CD4-positive, alpha-beta T cell (primary cell): ENCODE measurements at places on chromosomes 6 and 20.

DNA sequence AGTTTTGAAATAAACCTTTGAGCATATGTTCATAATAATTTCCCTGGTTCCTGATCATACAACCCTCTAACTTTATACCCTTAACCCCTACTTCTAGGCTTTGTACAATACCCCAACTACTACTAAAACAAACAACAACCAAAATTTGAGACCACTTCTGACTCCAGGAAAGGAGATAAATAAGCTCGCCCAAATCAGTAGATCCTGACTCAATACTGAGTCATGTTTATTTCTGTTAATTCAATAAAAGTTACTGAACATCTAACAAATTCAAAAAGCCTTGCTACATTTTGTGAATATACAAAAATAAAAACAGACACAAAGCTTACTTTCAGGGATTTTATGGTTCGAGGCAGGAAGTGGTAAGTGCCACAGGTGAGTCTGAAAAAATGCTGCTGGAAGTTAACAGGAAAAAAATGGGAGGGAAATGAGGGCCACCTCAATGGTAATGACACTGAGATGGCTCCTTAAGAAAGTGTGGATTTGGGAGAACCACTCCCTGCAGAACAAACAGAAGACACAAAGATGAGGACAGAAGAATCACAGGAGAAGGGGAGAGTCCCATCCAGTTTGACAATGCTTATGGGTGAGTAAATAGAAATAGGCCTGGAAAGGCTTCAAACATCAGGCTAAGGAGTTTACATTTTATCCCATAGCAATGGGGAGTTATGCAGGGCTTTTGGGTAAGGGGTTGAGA lies 63.4 kb downstream of the DST start:
- DNase-seq = no peak

DNA sequence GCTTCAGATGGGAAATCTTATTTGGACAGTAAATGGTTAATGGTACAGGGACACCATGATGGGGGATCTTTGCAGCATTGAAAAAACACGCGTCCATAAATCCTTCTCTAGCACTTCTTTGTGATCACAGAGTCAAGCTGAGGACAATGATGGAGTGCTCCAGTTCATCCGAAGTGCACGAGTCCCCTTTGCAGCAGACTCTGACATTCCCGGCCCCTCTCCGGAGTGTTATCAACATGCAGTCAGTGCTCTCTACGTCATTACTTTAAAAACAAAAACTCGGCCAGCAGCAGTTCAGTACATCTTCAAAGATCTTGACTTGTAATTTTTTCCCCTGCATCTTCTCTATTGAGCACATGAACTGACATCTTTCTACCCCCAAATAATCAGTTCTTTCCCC lies 185.5 kb upstream of the AKAP12 start:
- DNase-seq = no peak

- no peak for DNase-seq
Measured at GRCh38 chr6:110408901-110409300, 6.5 kb downstream of the DDO start.

GRCh38 chr6:88983532-88983931 lies 20.1 kb upstream of the RNGTT start:
- no peak for DNase-seq

- no peak for DNase-seq
Measured at GRCh38 chr6:38234141-38234540, 405.6 kb downstream of the BTBD9 start.

- no peak for DNase-seq
Measured at GRCh38 chr6:170050591-170051041, 240.3 kb downstream of the DLL1 start.

GRCh38 chr6:3765415-3765814 lies 13.9 kb upstream of the PXDC1 start:
- DNase-seq = no peak

DNA sequence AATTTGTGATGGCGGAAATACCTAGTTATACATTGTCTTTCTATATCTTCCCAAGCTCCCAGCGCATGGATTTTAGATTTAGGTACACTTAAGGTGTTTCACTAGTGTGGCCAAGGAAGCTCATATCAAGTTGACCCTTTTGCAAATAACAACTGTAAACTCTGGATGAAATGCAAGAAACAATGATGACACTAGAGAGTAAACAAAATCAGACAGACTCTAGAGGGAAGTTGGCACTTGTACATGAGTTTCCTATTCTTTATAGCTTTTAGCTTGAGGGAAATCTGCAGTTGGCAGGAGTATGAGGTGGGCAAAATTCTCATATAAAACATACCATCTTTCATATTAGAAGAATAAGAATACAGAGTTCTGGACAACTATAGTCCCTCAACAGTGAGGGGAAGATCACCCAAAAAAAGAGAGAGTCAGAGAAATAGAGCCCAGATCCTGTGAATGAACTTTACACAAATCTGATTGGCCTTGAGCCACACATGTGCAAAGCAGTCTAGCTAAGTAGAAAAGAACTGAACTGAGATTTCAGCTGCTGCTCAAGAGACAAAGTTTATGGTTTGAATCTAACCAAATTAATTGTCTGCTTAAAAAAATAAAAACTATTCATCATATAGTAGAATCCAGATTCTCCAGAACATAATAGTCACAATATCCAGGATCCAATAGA lies 26.1 kb downstream of the TXLNB start:
- DNase-seq = no peak

DNA sequence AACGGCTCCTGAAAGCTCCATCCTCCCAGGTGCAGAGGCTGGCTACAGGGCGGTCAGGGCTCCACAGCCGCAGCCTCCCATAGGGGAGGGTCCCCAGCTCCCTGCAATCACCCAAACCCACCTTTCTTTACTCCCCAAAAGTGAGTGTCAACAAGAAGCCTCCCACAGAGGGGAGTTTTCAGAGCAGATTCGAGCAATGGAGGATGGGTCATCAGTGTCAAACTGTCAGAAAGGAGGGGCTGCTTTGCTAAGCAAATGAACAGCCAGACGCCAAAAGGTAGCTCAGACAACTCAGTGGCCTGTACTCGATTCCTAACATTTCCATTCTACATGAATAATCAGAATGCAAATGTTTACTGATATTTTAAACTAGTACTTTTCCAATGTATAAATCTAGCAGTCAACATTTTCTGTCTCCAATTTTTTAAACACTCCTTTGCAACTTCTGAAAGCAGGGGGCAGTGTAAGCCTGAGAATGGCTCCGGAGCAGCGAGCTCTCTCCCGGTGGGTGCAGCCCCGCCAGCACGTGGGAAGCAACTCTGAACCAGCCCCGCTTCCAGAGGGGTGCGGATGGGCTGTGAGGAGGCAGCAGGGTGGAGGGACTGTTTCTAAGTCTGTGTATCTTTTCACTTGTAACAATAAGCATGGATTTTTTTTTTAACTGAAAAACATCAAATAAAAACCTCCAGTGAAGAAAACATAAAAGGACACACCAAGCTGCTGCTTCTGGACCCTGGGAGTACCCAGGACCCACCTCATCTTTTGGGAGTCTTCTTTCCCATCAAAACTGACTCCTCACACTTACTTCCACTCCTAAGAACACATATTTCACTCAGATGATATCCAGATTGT lies 54.9 kb downstream of the TAF4 start:
- peak; percentile 58 for DNase-seq

- no peak for DNase-seq
Measured at GRCh38 chr6:150606168-150606591, 6.5 kb downstream of the PLEKHG1 start.

GRCh38 chr6:153564803-153565202 lies 433.7 kb upstream of the RGS17 start:
- DNase-seq = no peak

- DNase-seq = no peak
Measured at GRCh38 chr6:119022796-119023195, 55.7 kb downstream of the FAM184A start.

DNA sequence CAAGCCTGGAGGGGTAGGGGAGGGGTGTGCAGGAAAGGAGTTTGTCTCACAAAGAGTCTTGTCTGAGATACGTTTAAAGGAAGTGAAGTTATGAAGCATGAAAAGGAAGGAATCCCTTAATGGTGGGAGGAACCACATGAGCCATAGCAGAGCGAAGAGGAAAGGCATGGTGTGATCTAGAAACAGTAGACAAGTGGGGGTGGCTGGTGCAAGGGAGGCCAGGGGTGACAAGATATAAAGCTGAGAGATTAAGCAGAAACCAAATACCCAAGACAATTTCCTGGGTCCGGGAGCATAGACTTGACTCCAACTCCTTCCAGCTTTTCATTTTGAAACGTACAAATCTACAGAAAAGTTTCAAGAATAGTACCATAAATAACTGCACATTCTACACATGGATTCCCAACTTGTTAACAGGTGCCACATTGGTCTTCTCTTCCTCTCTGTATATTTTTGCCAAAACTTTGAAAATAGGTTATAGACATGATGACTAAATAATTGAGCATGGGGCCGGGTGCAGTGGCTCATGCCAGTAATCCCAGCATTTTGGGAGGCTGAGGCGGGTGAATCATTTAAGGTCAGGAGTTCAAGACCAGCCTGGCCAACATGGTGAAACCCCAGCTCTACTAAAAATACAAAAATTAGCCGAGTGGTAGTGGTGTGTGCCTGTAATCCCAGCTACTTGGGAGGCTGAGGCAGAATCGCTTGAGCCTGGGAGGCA lies 211.6 kb downstream of the SLC24A3 start:
- no peak for DNase-seq

DNA sequence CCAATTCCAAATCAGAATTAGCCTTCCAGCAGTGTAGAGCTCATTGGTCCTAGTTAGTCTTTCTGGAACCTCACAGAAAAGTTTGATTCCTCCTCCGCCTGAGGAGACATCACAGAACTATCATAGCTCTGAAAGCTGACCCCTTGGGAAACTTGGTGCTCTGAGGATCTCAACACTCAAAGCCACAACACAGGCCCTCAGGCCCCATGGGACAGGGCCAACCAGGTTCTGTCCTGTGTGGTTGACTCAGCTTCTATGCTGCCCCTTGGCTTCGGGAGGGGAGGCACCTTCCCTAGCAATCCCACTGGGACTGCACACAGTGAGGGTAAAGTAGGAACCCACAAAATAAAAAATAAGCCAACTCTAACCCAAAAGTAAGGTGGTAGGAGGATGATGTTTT lies 237.5 kb upstream of the ECI2 start:
- DNase-seq = no peak

DNA sequence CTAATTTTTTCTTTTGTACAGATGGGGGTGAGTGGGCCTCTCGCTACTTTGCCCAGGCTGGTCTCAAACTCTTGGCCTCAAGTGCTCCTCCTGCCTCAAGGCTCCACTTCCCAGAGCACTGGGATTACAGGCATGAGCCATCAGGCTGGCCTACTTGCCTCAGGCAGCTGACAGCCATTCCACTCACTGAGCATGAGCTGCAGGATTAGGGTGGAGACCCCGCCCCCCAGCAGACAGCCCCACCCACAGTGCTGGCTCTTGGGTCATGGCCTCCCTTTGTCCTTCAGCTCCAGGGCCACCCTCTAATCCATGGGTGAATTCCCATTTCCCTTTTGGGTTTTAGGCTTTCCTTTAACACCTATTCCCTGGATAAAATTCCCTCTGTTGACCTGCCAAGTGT lies 82.1 kb downstream of the BFSP1 start:
- DNase-seq = no peak

DNA sequence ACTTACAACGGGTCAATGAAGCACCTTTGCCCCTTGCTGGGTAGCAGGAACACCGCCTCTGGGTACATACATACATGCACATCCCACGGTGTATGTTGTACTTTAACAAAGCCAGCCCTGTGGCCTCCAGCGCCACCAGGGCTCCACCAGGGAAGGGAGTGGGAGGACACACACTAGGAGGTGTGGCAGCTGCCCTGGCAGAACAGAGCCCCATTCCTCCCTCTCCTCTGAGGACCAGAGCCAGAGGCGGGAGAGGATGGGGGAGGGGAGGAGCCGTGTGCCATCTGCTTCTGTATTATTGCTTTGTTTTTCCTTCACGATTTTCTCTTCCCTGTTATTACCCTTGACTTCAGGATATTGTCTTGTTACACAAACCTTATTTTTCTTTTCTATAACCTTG lies 105.8 kb upstream of the TRAF3IP2 start:
- DNase-seq = no peak

- DNase-seq = no peak
Measured at GRCh38 chr6:142879527-142879926, 65.4 kb downstream of the HIVEP2 start.

- DNase-seq = no peak
Measured at GRCh38 chr6:82268301-82268846, 20.8 kb upstream of the IBTK start.

- no peak for DNase-seq
Measured at GRCh38 chr6:73642530-73642929, 11.3 kb downstream of the SLC17A5 start.

- DNase-seq = no peak
Measured at GRCh38 chr6:79672631-79673111, 41.5 kb downstream of the SH3BGRL2 start.

GRCh38 chr20:1867495-1868260 lies 27.5 kb upstream of the SIRPA start:
- DNase-seq = no peak

- DNase-seq = no peak
Measured at GRCh38 chr6:35993150-35993549, 31.3 kb downstream of the SLC26A8 start.

DNA sequence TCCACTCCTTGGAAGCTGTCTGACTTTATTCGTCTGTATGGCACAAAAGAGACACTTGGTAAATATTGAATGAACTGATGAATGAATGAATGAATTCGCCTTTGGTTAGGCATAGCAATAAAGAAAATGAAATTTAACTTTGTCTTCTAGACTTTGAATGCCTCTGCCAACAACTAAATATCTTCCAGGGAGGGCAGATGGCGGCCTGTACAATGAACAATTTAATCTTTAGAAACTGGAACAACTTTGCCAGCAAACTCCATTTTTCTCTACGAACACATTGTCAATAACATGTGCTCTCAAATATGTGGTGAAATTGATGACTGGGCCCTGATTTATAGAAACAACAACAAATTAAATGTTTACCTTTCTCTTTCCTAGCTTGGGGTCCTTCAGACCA lies 140.6 kb downstream of the ZNF217 start:
- DNase-seq = no peak

GRCh38 chr6:293193-294174 lies 1.2 kb downstream of the DUSP22 start:
- DNase-seq = no peak

DNA sequence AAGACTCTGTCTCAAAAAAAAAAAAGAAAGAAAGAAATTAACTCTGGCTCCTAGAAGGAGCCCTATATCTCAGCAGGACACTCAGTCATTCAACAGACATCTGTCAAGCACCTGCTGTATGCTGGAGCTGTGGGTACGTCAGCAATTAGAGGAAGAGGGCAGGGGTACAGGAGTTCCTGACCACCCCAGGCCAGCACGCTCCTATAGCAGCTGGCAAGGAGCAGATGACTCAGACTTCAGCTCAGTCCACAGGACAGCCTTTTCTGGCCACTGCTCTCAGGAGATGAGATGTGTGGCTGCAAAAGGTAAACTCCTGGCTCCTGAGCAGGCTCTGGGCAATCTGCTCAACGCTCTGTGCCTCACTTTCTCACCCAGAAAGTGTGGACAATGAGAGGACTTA lies 1.7 kb upstream of the RTEL1 start:
- DNase-seq = no peak

- no peak for DNase-seq
Measured at GRCh38 chr6:68718385-68719073, 83.4 kb downstream of the ADGRB3 start.

- DNase-seq = no peak
Measured at GRCh38 chr6:29667158-29667557, 10.3 kb downstream of the MOG start.
